Activated CD4-positive, alpha-beta memory T cell treated with anti-CD3 and anti-CD28 coated beads, Interleukin-2, amount 10 ng/mL, durations not matched to agents 7 days and 5 days (primary cell): ENCODE measurements at places on chromosomes 6 and 20. TPM values are rescaled to one million over a fixed set of nuclear protein-coding genes. Genes with fewer than 3 reads are reported as not detected.

The SLC17A1 gene
- not detected for total RNA-seq

The PPP1R3G gene
- 0.10 TPM for total RNA-seq

The CLDN20 gene
- not detected for total RNA-seq

DNA sequence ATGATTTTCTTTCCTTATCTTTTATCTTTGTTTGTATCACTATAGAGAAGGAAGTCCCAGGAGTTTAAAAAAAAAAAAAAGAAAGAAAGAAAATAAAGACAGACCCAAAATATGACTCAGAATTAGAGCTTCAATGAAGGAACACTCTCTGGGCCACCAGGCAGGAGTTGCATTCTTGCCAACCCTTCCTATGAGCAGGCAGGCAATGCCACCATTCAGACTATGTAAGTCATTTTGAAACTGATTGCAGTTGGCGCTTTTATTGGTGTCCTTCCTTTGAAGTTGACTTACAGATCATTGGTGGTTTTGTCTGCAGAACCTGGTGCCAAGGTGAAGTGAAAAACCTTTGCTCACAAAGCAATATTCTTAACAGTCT, 50.3 kb downstream of the MYB start:
- peak overlapping the region; percentile 60 for H3K27ac ChIP-seq
- peaks cover 7% of the 10 kb centered on the region for H3K36me3 ChIP-seq
- DNase-seq = peak; percentile 50
- no peaks in the 10 kb centered on the region for H3K27me3 ChIP-seq
- H3K4me3 ChIP-seq = no peak overlapping the region

DNA sequence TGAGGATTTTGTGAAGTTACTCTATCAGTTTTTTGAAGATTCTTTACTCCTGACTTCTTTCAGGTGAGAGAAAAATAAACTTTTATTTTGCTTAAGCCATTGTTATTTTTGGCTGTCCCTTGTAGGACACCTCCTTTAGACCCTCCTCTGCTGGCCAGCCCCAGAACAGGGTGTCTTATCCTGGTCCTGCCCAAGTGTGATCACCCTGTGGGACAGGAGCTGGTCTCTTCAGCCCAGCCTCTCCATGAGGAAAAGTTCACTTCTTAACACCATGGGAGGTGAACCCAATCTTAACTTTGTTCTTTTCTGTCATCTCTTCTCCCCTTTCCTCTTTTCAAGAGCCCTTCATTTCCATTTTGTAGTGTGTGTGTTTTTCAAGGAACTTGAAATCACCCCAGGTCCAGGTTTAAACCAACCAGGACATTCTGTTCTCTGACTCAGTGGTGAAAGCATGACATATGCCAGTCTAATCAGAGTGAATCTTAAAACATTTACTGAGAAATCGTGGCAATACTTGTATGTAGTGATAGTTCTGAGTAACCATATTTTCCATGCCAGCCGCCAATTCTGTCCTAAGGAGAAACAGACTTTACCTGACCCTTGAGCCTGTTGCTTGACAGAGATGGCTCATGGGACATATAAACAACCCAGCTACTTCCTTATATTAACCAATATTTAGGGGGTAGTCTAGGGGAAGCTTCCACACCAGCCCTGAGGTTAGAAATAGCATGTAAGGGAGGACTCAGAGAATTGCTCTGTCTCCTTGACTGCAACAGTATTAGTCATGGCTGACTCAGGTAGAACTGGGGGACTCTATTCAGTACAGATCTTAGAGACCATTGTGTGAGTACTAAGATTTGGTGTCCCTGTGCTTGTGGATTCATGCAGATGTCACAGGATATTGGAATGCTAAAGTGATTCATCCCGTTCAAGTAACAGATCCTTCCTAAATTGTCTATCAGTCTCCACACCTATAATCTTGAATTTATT, 48.8 kb downstream of the FLRT3 start:
- H3K36me3 ChIP-seq = no peaks in the 10 kb centered on the region
- no peak overlapping the region for H3K4me3 ChIP-seq
- H3K27me3 ChIP-seq = no peaks in the 10 kb centered on the region
- H3K4me1 ChIP-seq = no peaks in the 10 kb centered on the region

GRCh38 chr6:37864250-37864649, 44.7 kb downstream of the ZFAND3 start:
- H3K4me1 ChIP-seq = peaks cover 32% of the 10 kb centered on the region
- no peak overlapping the region for H3K4me3 ChIP-seq
- no peak overlapping the region for H3K27ac ChIP-seq
- no peak for DNase-seq
- H3K27me3 ChIP-seq = no peaks in the 10 kb centered on the region

DNA sequence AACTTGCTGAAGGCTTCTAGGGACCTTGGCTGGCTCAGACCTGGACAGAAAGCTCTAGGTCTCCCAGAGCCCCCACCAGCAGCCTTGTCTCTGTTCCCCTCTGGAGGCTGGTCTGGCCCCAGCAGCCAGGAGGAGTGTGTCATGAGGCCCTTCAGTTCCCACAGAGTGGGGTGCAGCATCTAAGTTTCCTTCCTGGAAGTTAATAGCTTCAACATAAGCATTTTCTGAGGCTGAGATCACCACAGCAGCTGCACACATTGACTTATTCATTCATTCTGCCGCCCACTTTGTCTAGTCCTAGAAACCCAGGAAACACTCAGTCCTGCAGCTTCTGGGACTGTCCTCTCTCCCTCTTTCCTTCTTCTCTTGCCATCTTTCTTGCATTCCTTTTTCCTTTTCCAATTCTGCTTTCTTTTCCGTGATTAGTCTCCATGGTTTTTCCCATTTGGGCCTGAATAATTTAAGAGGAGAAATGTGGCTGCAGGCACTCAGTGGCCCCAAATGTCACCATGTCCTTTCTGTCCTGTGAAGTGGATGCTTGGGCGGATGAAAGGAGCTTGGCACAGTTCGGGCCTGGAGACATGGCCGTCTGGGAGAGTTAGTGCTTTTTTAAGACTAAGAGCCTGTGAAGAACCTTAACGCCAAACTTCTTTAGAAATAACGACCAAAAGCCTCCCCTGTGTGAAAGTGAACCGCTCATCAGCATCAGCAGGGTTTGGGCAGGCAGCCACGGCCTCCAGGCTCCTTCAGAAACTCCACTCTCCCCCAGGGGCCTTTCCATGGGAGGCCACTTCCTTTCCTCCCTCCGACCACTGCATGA, 31.0 kb upstream of the PCMTD2 start:
- no peaks in the 10 kb centered on the region for H3K36me3 ChIP-seq
- peaks cover 16% of the 10 kb centered on the region for H3K4me1 ChIP-seq

DNA sequence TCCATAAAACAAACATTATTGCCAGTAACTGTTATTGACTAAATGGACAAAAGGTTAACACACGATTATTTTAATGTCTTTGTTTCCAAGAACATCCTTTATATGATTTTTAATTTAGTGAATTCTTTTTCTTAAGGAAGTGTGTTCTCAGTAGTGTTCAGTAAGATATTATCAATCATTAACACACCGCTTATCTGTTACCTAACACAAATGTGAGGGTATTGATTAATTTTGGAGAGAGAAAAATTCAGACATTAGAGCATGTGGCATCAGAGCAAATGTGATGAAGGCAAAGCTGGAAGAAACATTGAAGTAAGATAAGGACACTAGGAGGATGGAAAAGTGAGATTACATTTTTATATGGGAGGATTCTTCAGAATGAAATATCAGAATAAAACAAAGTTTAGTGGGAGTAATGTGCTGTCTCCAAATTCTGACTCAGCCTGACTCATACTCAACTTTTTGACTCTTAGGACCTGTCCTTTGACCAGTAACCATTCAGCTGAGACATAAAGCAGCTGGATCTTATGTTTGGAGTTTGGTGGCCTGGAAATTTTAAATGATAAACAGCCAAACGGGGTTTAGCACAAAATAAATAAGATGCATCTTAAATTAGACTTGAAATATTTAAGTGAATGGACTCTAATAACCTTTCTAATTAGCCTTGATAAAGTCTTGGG, 348.6 kb downstream of the CD109 start:
- H3K4me1 ChIP-seq = no peaks in the 10 kb centered on the region
- no peak for DNase-seq
- H3K36me3 ChIP-seq = no peaks in the 10 kb centered on the region
- no peak overlapping the region for H3K27ac ChIP-seq

- no peaks in the 10 kb centered on the region for H3K27me3 ChIP-seq
- H3K4me3 ChIP-seq = no peak overlapping the region
- no peaks in the 10 kb centered on the region for H3K36me3 ChIP-seq
- H3K4me1 ChIP-seq = no peaks in the 10 kb centered on the region
These were observed 193.7 kb downstream of the TFAP2A start for GRCh38 chr6:10221178-10221577.
